Prostate gland (tissue), 2 donors: ENCODE measurements at places on chromosomes 6 and 20.

- no peak for DNase-seq
These were observed 105.8 kb upstream of the RIPOR2 start for GRCh38 chr6:25041485-25042035.

- no peak for DNase-seq
These were observed 1.0 kb downstream of the PPDPF start for GRCh38 chr20:63521602-63522001.

DNA sequence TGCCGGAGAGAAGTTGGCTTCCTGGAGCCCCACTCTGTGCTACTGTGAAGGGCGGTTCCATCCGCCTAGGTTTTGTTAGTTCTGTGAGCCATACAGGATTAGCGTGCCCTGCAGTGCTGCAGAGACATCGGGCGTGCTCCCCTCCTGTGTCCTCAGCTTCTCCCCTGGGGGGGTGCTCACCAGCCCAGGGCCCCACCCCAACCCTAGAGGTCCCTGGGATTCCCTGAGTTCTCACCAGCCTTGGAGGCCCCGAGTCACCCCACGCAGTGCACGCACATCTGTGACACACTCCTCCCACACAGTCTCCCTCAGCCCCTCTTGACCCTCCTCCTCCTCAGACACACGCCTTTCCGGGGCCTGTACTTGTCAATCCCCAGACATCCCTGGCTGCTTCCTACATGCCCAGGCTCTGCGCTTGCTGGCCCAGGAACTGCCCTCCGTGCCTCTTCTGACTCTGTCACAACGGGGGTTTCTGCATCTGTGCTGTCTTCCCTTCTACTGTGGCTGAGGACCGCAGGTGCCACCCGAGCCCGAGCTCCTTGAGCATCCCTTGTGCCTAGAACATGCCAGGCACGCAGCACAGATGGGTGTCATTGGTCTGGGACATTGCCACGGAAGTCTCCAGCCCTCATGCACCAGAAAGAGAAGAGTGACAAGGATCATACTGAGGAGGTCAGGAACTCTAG, 123.2 kb upstream of the RPS6KA2 start:
- no peak for DNase-seq

DNA sequence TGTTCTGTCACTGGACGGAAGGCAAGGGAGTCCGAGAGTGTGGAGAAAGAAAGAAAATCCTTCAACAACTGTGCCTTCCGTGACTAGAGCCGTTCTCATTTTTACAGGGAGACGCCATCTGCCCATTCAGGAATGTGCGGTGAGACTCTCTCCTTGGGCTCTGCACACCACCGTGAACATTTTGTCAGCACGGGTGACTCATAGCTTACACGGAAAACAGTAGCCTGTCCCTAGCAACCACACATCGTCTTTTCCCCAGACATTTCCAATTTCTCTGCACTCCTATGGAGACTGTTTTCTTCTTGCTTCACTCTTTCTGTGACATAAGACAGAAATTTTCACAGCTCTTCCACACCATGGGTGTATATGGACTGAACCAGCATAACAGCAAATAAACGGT, 55.1 kb downstream of the TBXT start:
- DNase-seq, result no peak
